GM18507 (cell line): ENCODE measurements at places on chromosomes 12 and 14.

DNA sequence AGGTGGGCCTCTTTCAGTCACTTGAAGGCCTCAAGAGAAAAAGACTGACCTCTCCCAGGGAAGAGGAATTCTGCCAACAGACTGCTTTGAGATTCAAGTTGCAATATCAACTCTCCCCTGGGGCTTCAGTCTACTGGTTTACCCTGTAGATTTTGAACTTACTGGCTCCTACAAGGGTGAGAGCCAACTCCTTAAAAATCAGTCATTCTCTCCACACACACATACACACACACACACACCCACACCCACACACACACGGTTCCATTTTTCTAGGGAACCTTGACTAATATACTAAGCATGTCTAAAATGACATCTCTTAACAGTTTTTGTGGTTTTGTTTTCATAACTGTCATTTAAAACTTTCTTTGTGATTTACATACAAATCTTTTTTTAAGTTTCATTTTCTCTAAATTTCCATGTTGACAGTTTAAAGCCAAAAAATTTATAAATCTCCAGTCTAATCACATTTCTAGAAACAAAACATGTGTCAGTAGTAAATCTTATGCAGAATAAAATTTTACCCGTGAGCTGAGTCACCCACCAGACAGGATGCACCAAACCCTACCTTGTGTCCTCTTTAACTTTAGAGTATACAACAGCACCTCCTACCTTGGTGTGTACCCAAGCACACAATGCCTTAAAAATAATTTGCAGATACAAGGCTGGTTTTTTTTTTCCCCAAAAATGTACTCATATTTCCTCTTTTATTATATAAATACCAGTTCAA is 394.6 kb downstream of the AEBP2 start:
- DNase-seq = no peak

DNA sequence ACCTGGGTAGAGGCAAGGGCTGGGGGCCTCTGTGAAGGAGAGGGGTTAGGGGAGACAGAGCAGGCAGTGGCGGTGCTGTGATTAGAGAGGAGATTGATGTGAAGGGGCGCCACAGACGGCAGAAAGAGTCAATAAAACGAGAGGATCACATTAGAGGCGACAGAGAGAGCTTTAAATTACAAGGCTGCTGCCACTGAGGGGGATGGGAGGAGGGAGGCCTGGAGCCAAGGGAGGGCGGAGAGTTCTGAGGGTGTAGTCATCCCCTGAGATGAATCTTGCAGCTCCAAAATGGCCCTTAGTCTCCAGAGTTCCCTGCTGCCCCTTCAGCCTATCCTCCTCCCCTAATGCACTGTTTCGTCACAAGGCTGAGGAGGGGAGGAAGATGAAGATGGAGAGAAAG is 12.8 kb downstream of the ZFHX2 start:
- DNase-seq = no peak

GRCh38 chr14:35687335-35687939 is 121.7 kb downstream of the RALGAPA1 start:
- DNase-seq = peak; percentile 5

- DNase-seq = no peak
Measured at GRCh38 chr14:99189201-99189801, 82.7 kb downstream of the BCL11B start.

DNA sequence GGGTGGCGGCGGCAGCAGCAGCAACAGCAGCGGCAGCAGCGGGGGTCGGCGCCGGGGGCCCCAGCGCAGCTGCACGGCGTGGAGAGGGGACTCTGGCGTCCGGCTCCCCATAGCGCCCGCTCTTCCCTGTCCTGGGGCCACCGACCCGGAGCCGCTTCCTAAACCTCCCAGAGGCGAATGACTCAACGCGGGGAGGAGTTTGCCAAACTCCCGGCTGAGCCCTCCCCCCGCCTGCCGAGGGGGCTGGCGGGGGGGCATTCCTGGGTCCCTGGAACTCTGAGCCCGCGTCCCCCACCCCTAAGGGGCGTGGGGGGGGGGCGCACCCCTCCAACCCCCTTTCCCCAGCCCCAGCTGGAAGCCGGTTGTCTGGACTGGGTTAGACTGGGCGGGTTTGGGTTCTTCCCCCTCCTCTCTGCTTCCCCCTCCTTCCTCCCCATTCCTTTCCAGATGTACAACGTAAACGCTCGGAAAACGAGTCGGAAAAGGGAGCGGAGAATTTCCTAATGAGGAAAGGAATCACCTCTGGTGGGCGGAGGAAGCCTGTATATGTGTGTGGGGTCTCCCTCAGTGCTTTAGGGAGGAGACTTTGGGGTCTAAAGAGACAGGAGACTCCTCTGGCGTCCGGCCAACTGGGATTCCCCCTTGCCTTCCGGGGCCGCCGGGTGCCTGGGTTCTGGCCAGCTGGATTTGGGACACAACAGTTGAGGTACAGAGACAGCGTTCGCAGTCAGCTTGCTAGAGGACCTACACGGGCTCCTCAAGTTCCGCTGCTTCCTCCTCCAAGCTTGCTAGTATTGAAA is at the start of gene ITGA5:
Gene ITGA5 (minus strand): TSS at position 179 of the 800 bp plus-strand sequence. CDS start 68 bp downstream, at position 111.
- no peak for DNase-seq

GRCh38 chr14:28382444-28383190 is 384.0 kb upstream of the FOXG1 start:
- no peak for DNase-seq

- DNase-seq = no peak
Measured at GRCh38 chr14:71541271-71541670, 391.0 kb upstream of the RGS6 start.

GRCh38 chr14:92768795-92769194 is 20.4 kb upstream of the LGMN start:
- no peak for DNase-seq

DNA sequence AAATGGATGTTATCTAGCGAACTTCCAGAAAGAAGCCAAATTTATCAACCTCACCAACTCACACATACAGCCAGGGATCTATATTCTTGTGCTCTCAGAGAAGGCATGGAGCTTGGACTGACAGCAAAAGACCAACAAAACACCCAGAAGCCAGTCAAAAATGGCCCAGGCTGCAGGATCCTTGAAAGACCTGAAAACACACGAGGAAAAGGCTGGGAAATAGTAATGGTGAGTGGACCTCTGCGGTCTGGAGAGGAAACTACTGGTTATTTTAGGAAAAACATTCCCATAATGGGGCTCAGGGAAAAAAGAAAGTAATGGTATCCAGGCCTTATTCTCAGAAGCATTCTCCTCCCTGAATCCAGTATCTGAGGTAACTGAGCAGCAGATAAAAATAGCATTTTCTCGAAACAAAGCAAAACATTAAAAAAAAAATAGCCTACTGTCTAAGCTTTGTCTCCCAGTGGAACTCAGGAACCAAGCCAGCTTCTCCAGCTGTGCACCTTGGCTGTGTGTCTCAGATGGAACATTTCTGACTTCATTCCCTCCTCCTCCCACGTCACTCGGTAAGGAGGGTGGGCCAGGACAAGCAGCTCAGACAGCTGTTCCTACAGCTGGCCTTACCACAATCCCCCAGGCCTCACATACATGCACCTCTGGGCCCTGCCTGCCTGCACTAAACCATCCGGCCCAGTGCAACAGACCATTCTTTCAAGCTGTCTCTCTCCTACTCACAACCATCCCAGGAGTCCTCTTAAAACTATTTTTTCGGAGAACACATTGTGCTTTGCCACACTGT is 249.9 kb downstream of the DAD1 start:
- no peak for DNase-seq

DNA sequence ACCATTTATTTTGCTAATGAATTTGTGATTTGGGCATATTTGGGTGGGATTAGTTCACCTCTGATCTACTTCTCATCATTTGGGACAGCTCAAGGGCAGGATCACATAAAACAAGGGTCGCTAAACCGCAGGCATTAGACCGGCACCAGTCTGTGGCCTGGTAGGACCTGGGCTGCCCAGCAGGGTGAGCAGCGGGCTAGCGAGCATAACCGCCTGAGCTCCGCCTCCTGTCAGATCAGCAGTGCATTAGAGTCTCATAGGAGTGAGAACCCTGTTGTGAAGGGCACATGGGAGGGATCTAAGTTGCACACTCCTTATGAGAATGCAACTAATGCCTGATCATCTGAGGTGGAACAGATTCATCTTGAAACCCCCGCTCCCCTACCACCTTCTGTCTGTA is 785.3 kb downstream of the TRHDE start:
- DNase-seq = no peak

DNA sequence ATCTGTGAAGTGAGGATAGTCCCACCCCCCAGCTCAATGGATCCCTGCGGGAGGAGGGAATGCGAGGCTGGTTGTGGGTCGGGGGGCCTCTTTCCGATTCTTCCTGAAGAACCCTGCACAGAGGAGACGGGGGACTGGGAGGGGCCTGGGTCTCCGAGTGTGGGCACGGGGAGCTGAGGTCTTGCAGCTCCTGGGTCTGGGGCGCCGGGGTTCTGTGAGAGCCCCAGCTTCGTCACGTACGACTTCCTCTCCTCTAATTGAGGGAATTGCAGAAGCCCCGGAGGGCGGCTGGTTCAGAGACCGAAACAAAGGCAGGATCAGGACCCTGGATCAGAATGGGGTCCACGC is 66.6 kb downstream of the DIO3 start:
- DNase-seq = no peak

GRCh38 chr12:5742258-5742657 is 202.8 kb downstream of the ANO2 start:
- DNase-seq = no peak

GRCh38 chr12:41254004-41254914 is 66.1 kb downstream of the PDZRN4 start:
- DNase-seq = no peak

- no peak for DNase-seq
Measured at GRCh38 chr14:75206190-75206589, 29.8 kb upstream of the TMED10 start.

- DNase-seq = no peak
Measured at GRCh38 chr12:66165141-66165540, 4.7 kb downstream of the TMBIM4 start.

DNA sequence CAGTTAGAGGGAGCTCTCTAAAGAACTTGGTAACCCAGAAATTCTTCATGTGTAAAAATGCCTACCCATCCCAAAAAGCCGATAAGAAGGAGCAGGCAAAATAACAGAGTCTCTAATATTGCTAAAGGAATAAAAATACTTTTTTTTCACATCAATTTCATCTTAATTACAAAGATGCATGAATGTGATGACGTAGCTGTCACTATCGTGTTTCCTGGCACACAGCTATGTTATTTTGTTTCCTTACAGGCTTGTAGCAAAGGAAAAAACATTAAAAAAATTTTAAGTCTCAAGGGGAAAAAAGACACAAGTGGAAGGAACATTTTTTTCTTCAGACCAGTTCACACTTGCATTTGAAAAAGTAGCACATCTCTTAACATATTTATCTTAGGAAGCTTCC is 10.3 kb upstream of the LGALS3 start:
- no peak for DNase-seq

DNA sequence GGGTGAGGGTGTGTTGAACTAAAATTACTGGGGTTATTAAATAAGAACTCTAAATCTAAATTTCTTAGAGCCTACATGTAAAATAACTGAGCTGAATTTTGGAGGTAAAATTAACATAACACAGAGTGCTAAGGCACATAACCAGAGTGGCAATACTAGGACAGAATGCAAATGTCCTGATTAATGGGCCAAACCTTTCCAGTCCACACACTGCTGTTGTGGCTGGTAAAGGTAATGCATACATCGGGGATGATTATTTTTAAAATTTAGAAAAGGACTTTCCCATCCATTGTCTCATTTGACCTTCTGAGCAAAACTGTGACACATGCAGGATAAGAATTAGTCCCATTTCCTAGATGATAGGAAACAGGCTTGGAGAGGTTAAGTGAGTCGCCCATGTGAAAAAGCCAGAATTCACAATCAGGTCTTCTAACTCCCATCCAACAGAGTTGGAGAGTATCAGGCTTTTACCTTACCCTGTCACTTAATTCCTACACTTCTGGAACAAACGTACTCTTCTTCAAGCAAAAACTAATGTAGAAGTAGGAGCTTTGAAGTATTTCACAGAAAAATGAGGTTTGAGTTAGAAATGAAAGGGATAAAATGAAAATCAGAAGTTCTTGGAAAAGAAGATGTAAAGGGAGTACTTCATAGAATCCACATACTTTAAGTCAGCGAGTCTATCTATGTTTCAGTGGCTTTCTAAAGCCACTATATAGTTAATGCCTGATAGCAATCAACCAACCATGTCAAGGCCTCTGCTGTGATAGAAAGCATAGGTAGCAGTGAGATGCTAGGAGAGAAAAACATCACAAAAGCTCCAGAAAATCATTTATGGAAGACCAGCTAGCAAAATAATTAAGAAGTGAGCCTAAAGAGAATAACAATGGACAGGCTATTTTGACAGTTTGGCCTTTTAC is 334.9 kb upstream of the DIO2 start:
- DNase-seq = no peak

DNA sequence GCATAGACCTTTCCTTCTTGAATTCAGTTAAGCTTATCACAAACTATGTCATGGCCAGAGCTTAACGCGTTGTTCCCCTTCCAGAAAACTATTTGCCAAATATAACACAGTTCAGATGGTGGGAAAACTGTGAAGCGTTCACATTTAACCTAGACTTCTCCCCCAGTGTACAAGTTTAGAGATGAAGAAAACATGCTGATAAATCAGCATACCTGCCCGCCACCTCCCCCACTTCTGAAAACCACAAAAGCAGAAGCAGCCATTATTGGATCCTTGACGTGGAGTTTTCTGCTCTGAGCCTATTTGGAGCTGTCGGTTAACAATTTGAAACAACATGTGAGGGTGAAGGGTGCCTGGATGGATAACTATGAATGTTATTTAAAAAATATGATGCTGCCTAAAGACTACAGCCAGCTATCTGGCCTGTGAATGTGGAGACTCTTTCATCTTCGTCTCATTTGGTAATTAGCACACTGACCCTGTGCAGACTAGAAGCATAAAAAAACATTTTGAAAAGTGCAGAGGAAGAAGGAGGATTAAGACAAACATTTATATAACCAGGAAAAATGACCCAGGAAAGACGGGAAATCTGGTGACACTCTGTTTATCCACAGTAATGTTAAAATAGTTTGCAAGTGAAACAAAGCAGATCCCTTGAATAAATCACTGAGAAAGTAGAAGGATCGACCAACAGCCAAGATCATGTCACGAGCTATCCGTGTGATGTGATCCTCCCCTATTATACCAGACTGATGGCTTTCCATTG is 408.2 kb downstream of the AEBP2 start:
- no peak for DNase-seq

GRCh38 chr12:96907671-96908422 is 790 bp downstream of the NEDD1 start:
- no peak for DNase-seq

GRCh38 chr12:101302741-101303140 is 22.8 kb downstream of the UTP20 start:
- no peak for DNase-seq

GRCh38 chr14:75879031-75879430 is 102.8 kb downstream of the TGFB3 start:
- DNase-seq = no peak

DNA sequence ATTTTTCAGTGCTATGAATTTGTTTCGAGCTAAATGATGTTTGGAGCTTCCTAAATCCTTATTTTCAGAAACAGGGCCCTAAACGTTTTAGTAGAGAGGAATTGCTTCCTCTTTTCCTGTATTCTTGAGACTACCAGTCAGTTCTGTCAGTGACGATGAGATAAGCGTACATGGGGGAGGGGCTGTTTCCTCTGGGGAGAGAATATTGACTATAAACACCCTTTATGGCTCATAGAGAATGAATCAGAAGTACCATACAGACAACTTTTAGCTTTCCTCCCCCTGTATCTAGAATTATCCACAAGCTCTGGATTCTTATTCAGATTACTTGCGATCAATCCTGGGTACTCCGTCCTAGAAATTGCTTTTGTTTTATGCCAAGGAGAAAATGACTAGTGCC is 5.1 kb downstream of the TBK1 start:
- no peak for DNase-seq

- DNase-seq = no peak
Measured at GRCh38 chr12:72346363-72346944, 74.3 kb downstream of the TRHDE start.
